Activated CD4-positive, alpha-beta T cell treated with anti-CD3 and anti-CD28 coated beads for 48 hours (primary cell): ENCODE measurements at places on chromosomes 7 and 10.

- no peak for DNase-seq
Observed at GRCh38 chr7:2944739-2945138, 98.9 kb downstream of the CARD11 start.

GRCh38 chr10:121221072-121221471 lies 369.9 kb downstream of the WDR11 start:
- no peak for DNase-seq

DNA sequence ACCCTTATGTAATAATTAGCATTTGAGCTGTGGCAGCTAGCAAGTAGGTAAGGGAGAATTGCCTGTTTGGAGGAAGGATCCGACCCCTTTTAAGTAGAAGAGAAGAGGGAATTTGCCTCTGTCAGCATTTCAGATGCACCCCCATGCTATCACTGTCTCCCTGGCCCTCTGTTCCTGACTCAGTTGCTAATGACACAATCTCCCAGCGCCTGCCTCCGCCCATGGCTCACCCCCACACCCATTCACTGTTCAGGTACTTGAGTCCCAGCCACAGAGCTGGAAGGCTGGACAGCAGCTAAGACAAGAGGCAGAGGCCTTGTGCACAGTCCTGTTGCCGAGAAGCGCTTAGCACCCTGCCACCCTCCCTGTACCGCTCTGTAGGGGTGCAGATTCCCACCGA lies 512.3 kb upstream of the GALNT17 start:
- DNase-seq = no peak

DNA sequence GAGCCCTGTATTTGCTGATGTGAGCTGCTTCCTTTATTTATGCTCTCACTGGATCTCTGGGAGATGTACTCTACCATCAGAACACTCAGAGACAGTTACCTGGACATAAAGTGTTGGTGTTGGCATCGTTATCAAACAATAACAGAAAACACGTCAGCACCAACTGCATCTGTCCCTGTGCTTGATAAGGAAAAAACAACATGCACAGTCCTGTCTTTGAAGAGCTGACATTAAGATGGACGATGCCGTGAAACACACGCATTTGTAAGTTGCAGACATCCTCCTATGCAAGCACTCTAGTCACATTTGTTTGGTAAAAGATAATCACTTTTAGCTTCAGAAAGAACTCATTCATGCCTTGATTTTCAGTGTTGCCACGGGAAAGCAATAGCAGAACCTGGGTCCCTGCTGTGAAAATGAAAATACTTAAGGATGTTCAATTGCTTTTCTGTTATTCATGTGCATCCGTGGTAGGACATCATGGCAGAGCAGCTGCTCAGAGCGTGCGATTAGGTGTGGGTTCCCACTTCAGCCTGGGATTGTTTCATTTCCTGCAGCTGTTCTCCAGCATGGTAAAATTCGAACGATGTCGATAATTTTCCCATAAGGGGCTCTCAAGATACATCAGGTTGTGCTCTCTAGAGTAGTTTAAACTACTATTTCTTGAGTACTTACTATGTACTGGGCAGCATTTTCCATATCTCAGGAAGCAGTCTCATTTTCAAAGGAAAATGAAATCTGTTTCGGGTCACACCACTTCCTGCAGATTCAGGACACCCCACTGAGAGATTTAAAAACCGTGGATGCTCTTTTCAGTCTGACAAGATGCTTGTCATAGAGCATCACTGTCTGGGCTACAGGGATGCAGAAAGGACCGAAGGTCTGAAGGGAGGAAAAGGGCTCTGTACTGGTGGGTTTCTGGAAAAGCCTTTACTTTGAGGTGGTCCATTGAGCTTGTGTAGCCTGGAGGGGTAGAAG lies 248.7 kb downstream of the CAMK1D start:
- no peak for DNase-seq

GRCh38 chr7:57404343-57404966 lies 45.5 kb upstream of the ZNF716 start:
- no peak for DNase-seq

- DNase-seq = no peak
Observed at GRCh38 chr7:155694851-155695250, 50.4 kb downstream of the RBM33 start.

DNA sequence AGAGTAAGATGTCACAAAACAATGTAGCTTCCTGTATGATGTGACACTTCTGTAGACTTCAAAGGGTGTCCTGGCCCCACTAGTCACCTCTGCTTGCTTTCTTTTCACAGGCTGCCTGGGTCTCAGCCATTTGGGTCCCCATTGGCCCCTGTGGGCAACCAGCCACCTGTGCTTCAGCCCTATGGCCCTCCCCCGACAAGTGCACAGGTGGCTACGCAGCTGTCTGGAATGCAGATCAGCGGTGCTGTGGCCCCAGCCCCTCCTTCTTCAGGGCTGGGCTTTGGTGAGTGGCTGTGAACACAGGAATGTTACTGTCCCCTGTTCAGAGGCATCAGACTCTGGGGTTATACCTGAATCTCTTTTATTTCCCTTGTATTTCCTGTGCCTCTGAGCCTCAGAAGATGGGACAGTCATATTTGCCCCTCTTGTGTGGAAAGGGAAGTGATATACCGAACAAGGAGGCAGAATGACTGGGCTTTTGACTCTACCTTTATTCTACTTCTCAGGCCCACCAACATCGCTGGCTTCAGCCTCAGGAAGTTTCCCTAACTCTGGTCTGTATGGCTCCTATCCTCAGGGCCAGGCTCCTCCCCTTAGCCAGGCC lies 15.4 kb downstream of the SEC24C start:
- DNase-seq = peak; percentile 35

GRCh38 chr10:102927311-102928010 lies 9.4 kb downstream of the CNNM2 start:
- DNase-seq = no peak

- no peak for DNase-seq
Observed at GRCh38 chr7:155992974-155993373, 180.7 kb upstream of the SHH start.

GRCh38 chr10:114603948-114604347 lies 54.1 kb downstream of the ABLIM1 start:
- no peak for DNase-seq

GRCh38 chr7:158996214-158997109 lies 140.1 kb downstream of the DYNC2I1 start:
- DNase-seq = no peak
